CD4-positive, alpha-beta T cell treated with Interleukin-6 at 100 ng/mL for 8 hours (primary cell): ENCODE measurements at places on chromosomes 5 and 9.

DNA sequence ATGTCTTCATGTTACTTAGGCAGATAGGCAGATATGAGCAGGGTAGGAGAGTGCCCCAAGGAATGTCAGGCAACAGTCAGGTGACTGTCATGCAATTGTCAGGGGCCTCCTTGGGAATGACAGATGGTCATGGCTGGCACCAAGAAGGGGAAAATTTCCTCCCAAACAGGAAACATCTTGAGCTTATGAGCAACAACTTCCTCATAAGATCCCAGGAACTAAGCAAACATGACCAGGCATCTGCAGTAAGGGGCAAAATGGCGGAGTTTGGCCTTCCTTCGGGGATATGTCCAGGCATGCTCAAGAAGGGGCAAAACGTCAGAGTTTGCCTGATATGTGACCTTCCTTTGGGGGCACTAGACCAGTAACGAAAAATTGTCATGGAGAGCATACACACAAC is 591.8 kb downstream of the PDE4D start:
- no peak for DNase-seq

- peak; percentile 87 for DNase-seq
These were observed 63.4 kb upstream of the ABCA1 start for GRCh38 chr9:104991144-104991953.

DNA sequence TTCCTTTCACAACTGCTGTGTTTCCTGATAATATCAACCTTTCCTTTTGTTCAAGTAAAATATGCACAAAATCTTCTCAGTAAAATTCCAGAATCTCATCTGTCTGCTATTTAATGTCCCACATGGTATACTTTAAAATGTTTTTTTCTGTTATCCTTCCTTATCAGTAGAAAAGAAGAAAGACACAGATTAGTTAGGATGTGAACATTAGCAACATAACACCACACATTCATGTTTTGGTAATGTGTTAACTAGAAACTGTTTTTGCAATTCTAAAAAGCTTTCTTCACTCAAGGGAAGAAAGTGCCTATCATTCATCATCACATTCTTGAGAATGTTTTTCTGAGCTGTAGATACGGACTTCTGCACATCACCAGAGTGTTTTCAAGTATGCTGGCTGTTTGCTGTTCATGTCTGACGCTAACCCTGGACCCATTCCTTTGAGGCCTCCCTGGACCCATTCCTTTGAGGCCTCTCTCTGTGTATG is 10.5 kb upstream of the ARSB start:
- DNase-seq = no peak

GRCh38 chr9:135606885-135607259 is 32.5 kb downstream of the GLT6D1 start:
- DNase-seq = no peak

DNA sequence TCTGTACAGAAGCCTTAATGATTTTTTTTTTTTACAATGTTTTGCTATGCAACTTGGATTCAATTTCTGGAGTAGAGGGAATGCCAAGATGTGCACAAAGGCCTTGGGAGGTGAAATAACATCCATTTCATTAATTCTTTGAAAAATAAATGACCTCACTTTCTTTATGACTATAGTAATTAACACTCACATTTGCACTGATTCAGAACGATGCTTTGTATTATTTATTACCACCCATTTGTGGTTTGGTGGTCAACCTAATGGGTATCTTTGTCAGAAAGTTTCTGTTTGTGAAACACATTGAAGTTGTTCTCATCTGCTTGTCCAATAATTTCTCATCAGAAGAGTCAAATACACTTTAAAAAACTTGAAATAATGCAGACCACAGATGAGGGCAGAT is 169.3 kb downstream of the NTRK2 start:
- no peak for DNase-seq

DNA sequence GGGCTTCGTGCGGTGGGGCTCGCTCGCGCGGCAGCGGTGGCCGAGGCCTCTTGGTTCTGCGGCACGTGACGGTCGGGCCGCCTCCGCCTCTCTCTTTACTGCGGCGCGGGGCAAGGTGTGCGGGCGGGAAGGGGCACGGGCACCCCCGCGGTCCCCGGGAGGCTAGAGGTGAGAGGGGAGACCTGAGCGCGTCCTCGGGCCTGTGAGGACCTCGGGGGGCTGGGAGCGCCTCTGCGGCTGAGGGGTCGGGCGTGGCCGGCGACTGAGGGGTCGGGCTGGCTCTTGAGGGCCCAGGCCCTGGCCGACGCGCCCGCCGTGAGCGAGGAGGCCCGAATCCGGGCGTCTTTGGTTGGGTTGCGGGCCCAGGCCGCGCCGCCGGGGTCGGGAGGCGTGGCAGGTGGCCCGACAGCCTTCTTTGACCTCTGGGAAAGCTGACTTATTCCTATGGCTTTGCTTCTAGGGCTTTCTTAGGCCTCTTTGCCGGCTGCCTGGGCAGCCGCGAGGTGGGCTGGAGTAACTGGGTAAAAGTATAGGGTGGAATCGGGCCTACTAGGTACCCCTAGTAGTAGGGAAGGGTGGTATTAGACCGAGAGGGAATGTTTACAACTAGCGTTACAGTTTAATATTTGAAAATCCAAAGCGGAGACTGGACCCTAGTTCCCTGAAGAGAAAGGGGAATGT is at the start of gene CANX:
Gene CANX, plus strand, starts transcription at position 33 of the 681 bp plus-strand sequence. CDS start 6,715 bp downstream, outside the sequence.
- DNase-seq = no peak

- no peak for DNase-seq
These were observed 194.0 kb downstream of the IRX2 start for GRCh38 chr5:2557435-2557834.

DNA sequence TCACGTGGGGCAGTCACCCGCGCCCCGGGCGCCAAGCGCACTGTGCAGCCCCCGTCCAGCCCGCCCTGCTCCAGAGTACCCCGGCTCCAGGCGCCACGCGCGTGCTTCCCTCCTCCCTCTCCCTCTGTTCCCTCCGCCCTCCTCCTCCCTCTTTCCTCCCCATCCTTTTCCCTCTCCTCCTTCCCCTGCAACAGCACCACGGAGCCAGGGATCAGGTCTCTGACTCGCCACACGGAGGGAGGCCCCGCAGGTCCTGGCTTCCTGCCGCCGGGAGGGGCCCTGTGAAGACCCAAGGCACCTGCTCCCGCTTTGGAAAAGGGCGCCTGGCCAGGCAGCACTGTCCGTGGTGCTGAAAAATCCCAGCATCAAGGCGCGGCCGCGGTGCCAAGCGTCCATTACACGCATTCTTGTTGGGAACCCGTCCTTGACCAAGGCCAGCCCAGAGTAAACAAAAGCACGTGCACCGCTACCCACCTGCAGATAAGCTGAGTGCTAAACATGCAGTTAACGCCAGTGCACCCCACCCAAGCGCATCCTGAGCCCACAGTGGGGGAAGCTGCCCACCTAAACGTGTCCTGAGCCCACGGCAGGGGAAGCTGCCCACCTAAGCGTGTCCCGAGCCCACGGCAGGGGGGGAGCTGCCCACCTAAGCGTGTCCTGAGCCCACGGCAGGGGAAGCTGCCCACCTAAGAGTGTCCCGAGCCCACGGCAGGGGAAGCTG is 21.7 kb downstream of the SLC6A18 start:
- DNase-seq = no peak

GRCh38 chr5:169862391-169862811 is 117.9 kb downstream of the INSYN2B start:
- no peak for DNase-seq
